A673 (cell line): ENCODE measurements at places on chromosomes 2 and 18. TPM values are rescaled to one million over a fixed set of nuclear protein-coding genes. Genes with fewer than 3 reads are reported as not detected.

IL1RN gene
- not detected in 2 replicates for total RNA-seq

IKZF2 gene
- total RNA-seq: 68.6 and 69.5 TPM in 2 replicates

FOSL2 gene
- total RNA-seq: 5.3 and 12.2 TPM in 2 replicates

CMPK2 gene
- total RNA-seq: 3.3 and 4.6 TPM in 2 replicates

CD8B gene
- total RNA-seq: not detected in 2 replicates

ARHGAP28 gene
- total RNA-seq: not detected in 2 replicates

ITGB6 gene
- total RNA-seq: not detected in 2 replicates

C2orf80 gene
- not detected in 2 replicates for total RNA-seq

GALNT13 gene
- total RNA-seq: not detected in 2 replicates

SLC30A3 gene
- total RNA-seq: 45.0 and 45.6 TPM in 2 replicates

PLB1 gene
- 0.39 TPM in 1 of 2 replicates, not detected in the other for total RNA-seq

MARS2 gene
- total RNA-seq: 13.2 and 14.6 TPM in 2 replicates

- no peak for DNase-seq
Observed at GRCh38 chr2:27730261-27730662, 41.3 kb upstream of the MRPL33 start.

- peak; percentile 91 for DNase-seq
Observed at GRCh38 chr2:65349863-65350262, 82.5 kb downstream of the SPRED2 start.

DNA sequence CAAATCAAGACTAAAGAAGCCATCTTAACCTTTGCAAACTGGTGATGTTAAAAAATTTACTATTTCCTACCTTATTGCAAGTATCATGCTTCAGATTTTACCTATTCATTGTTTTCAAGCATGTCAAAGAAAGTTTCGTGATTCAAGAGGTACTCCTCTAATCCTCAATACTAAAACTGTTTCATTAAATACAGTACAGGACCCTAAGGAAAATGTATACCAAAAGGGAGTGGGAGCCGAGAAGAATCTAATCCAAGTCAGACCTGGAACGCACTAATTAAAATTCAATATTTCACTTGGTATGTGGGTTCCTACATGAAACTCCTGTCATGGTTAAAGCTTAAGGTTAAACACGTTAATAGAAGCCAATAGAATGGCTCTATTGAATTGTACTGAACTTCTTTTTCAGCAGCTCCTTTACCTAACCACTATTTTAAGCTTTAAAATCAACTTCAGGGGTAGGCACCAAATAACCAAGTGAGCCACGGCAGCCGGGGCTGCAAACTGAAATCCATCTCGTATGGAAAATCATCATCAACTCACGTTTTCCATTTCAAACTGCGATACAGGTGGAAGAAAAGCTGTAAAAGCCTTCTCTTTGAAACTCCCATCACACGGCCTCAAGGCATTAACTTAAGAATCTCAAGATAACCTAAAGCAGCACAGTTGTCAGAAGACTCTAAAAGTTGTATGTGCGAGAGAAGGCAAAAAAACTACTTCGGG lies 188.8 kb downstream of the ZEB2 start:
- no peak for DNase-seq

GRCh38 chr2:17558053-17558452 lies 17.6 kb downstream of the VSNL1 start:
- DNase-seq: no peak

- DNase-seq: peak; percentile 69
Observed at GRCh38 chr2:131413148-131413747, 49.3 kb upstream of the RAB6D start.

DNA sequence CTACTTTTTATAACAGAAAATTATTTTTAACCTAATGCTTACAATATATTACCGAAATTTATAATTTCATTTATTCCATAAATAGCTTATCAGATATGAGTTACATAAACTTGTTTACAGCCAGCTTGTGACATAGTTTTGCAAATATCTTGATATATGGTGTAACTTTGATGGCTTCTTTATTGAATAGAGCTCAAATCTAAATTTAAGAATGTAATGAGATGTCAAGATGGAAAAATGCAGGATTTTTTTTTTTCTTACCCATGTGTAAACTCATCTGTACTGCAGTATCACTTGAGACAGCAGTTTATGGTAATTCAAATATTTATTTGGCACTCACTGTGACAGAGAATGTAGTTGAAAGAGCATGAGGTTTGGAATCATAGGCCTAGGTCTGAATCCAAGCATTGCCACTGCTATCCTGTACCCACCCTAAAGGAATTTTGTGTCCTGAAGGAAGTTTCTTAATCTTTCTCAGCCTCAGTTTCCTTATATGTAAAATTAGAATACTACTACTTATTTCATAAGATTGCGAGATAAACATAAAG lies 3.8 kb downstream of the CREB1 start:
- DNase-seq: no peak

DNA sequence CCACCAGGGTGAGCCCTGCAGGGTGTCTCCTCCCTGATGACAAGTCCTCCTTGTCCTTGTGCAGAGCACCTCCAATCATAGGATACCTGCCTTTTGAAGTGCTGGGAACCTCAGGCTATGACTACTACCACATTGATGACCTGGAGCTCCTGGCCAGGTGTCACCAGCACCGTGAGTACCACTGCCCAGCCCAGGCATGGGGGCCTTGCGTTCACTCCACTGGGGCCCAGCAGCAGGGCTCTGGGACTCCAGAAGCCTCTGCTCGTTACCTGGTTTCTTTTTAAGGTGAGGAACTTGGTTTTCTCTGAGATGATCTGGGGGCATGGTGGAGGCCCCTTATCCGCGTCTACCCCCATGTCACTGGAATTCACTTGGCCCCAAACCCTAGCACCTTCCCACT lies 36.5 kb upstream of the RPL31 start:
- no peak for DNase-seq

DNA sequence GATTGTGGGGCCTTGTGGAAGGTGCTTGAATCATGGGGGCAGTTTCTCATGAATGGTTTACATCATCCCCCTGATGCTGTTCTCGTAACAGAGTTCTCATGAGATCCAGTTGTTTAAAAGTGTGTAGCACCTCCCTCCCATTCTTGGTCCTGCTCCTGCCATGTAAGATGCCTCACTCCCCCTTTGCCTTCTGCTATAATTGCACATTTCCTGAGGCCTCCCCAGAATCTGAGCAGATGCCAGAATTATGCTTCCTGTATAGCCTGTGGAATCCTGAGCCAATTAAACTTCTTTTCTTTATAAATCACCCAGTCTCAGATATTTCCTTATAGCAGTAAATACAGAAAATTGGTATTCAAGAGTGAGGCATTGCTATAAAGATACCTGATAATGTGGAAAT lies 15.6 kb upstream of the WDR75 start:
- peak; percentile 98 for DNase-seq

DNA sequence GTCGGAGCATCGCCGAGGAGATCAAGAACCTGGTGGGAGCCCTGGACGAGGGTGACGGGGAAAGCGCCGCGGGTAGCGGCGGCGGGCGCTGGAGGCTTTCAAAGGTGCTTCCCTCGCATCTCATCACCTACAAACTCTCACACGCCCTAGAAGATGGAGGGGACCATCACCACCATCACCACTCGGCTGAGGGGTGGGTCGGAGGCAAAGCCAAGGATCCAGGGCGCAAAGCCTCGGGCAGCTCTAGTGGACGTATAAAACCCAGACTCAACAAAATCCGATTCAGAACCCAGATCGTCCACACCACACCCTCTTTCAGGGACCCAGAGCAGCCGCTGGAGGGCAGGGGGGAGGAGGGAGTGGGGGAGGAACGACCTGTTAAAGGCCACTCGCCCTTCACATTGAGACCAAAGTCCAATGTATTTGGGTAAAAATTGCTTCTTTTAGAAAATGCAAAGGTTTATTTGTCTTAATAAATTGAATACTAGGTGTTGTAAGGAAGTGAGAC lies 1.5 kb downstream of the SOWAHC start:
- DNase-seq: no peak

DNA sequence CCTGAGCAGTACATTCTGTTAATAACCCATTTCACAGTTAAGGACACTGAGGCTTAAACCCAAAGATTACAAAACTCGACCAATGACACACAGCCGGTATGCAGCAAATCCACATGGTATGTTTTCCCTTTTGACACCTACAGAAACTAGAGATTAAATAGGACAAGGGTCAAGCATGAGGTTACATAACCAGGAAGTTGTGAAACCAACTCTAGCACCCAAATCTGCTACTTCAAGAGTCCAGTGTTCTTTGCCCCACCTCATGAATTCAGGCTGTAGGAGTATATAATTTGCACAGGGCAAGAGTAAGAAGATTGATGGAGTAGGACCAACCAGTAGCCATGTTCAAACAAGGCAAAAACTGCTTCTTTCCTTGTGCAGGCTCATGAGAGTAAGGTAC lies 249.8 kb downstream of the BCL11A start:
- no peak for DNase-seq

GRCh38 chr18:65748321-65748720 lies 2.5 kb upstream of the CDH7 start:
- no peak for DNase-seq

- DNase-seq: no peak
Observed at GRCh38 chr2:219440388-219441256, 6.0 kb downstream of the SPEG start.

DNA sequence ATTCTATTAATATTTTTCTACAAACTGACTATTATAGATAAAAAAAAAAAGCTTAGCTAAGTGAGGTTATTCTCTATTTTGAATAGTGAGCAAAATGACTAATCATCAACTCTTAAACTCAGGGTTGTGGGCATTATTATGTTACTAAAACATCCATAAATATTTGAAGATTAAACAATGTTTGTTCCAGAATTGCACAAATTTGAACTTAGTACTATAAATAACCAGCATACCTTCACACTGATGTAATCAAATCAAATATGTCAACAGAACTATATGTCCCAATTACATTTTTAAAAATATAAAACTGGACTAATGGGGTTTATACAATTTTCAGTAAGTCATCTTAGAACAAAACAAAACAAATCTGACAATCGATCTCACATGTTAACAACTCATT lies 800.9 kb downstream of the LRP1B start:
- DNase-seq: no peak

GRCh38 chr2:138373993-138374408 lies 127.6 kb upstream of the SPOPL start:
- peak; percentile 47 for DNase-seq

DNA sequence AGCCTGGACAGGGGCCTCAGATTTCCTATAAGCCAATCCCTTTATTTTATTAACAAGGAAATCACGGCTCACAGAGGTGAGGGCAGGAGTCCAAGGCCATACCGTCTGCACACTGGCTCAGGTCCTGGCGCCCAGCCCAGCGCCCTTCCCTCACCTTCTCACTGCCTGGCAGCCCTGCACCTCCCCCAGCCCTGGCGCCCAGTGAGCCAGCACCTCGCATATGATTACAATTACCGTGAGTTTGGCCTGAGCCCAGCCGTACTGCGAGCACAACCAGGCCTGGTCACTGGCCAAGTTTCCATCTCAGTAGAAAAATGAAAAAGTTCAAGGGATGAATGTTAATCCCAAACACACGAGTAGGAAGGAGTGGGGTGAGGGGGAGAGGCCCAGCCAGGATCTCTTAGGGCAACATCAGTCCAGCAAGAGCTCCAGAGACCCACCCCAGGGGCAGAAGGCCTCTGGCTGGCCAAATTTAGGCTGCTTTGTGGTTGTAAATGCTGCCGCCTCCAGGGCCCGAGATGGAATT lies 68.4 kb downstream of the MCFD2 start:
- peak; percentile 29 for DNase-seq

DNA sequence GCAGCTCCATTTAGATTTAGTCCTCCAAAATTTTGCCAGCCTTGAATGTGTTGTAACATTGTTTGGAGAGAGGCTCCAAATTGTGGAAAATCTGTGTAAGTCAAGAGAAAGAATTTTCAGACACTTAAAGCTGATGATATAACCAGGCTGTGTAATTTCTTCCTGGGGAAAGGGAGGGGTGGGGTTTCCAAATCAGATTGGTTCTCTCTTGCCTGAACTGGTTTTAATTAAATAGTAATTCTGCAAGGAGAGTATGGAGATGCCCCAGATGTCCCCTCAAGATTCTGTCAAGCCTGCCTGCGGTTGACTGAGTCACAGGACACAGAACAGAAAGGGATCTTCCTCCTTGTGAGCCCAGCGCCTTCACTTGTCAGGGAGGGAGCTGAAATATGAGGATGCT lies 54.5 kb downstream of the C18orf63 start:
- no peak for DNase-seq

DNA sequence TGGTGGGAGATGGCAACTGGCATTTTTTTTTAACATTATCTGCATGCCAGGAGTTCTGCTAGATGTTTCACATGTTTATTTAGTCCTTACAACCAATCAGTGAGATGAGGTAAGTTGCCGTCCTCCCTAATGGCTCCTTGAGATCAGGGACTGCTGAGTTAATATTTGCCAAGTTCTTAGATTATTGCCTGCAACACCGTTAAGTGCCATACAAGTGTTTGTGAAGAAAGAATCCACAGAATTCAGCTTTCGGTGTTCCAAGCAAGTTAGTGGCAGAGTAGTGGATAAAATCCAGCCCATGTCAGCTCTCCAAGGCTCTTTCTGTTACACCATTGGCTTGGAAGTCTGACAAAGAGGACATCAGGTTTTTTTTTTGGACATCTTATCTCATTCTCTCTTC lies 95.9 kb downstream of the C1QL2 start:
- no peak for DNase-seq

GRCh38 chr2:152396051-152396511 lies 61.1 kb downstream of the FMNL2 start:
- DNase-seq: peak; percentile 32

- DNase-seq: no peak
Observed at GRCh38 chr2:96493072-96493471, 12.1 kb downstream of the NEURL3 start.

- no peak for DNase-seq
Observed at GRCh38 chr2:141468761-141469160, 662.1 kb downstream of the LRP1B start.

- no peak for DNase-seq
Observed at GRCh38 chr2:73962798-73963197, 21.9 kb upstream of the TET3 start.

- DNase-seq: no peak
Observed at GRCh38 chr2:155583674-155584195, 748.8 kb downstream of the NR4A2 start.

GRCh38 chr18:72601481-72601880 lies 57.3 kb upstream of the CBLN2 start:
- DNase-seq: no peak

- no peak for DNase-seq
Observed at GRCh38 chr2:11396467-11397445, 52.3 kb upstream of the ROCK2 start.

- DNase-seq: peak; percentile 49
Observed at GRCh38 chr2:224222291-224222690, 179.6 kb downstream of the FAM124B start.

- no peak for DNase-seq
Observed at GRCh38 chr2:223735035-223735640, 102.2 kb downstream of the AP1S3 start.

DNA sequence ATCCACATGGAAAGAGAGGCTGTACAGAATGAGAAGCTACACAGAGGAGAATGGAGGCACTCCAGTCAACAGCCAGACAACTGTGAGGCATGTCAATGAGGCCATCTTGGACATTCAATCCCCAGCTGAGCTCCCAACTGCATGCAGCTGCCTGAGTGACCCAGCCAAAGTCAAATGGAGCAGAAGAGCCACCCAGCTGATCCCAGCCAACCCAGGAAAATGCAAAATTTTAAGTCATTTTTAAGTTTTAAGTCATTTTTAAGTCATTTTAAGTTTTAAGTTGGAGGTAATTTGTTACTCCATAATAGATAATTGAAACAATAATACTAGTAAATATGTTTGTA lies 63.6 kb downstream of the RBMS1 start:
- DNase-seq: no peak
